ENCODE measurements at places on chromosomes 1 and 21.

DNA sequence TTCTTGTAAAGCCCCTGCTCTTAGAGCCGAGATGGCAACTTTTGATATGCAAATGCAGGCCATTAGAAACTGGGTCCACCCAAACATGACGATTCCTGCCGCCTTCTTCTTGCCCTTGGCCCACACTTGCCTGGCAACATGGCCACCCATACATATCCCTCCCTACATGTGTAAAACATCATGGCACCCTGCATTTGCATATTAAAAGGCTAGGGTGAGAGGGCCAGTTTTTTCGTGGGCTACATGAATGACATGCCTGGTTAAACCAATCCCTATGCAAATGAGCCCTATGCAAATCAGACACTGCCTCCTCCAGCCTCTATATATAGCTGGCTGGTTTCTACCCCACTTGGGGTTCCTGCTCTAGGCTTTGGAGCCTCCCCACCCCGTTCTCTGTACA, 18.8 kb downstream of the PLA2G2A start:
- DNase-seq: no peak

GRCh38 chr1:36446271-36446670, 4.0 kb downstream of the OSCP1 start:
- DNase-seq: no peak

GRCh38 chr1:22562584-22563583, at the start of gene EPHA8:
Gene EPHA8 (plus strand): TSS chr1:22563489. CDS start chr1:22563636, 147 bp downstream.
- DNase-seq: no peak

DNA sequence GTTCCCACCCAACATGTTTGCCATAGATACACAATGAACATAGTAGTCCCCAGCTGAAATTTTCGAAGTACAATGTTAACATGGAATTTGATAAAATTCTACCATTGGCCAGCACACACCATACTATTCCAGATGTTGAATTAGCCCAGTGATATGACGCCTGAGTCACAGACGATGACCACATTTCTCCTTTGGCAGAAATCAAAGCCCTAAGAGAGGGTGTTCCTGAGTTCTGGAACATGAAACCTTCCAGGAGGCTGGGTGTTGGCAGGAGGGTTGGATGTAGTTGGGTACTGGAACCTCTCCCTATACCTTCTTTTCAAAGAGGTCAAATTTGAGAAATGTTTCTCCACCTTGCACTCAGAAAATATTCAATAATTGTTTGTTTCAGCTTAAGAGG, 37.8 kb downstream of the LPAR3 start:
- no peak for DNase-seq

DNA sequence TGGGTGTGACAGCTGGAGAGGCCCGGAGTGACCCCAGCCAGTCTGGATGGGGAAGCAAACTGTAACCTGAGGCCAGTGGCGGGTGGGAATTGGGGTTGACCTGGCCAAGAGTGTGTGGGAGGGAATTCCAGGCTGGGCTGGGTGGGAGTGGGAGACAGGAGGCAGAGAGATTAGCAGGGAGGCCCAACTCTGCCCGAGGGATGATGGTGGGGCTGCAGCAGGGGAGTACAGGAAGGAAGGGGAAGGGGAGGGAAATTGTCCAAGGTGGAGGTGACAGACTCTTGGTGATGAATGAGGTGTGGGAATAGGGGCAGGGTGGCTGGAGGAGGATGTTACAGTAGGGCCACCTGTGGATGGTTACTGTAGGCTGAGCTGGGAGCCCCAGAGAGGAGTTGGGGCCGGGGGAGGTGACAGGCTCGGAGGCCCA, 40.4 kb downstream of the HUNK start:
- DNase-seq: no peak

DNA sequence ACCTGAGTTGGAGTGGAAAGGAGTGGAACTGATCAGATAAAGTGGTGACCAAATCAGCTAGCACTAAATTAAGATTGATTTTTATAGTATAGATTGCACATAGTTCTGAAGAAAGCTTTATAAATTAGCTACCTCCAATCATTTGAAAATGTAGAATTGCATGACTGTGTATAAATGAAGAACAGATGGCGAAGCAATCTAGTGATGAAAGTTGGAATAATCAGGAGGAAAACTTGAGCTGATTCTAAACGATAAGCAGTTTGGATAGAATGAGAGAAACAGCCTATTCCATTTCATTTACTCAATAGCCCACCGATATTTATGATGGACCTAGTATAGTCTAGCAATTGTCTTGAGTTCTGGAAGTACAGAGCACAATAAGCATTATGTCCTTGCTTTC, 661.5 kb downstream of the PLA2G4A start:
- no peak for DNase-seq
